ENCODE measurements at places on chromosomes 2 and 18.

- no peak for DNase-seq
Measured at GRCh38 chr2:101330253-101330933, 21.9 kb upstream of the RNF149 start.

GRCh38 chr2:25373269-25373981 lies 31.7 kb upstream of the DNMT3A start:
- no peak for DNase-seq

DNA sequence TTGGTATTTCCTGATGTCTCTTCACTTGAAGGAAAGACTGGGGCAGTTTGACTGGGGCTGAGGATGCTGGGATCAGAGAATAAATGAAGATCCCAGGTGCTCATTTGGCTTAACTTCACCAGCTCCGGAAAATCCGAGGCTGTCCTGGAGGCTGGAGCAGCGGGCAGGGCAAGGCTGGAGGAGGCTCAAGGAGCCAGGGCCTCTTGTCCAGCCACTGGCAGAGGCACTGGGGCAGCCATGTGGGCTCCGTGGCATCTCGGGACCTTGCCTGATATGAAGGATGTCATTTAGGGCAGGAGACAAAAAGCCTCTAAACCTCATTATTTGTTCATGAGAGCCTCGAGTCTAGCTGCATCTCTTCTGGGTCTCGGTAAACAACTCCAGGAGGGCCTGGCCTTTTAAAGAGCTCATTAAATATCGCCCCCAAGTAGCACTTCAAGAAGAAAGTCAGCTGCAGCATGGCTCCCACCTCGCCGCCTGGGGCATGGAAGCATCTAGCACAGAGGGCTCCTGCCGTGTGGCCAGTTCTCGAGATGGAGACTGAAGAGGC lies 13.5 kb upstream of the GPR55 start:
- no peak for DNase-seq

GRCh38 chr2:210003359-210003758 lies 921 bp downstream of the RPE start:
- no peak for DNase-seq

DNA sequence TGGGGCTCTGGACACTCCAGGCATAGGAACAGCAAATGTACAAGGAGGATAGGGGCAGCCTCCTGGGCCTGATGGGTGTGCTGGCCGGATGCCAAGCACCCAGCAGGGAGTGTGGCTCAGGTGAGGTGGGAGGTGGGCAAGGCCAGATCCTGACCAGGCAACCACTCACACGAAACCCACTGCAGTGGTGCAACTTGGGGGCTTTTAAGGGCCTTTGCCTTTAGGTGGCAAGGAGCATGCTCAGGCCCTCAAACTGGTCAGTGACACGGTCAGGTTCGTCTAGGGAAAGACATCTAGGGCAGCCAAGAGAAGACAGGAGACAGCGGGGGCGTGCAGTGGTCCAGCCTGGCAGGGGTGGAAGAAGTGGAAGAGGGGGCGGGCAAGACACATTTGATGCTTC lies 18.4 kb upstream of the TEX51 start:
- DNase-seq: no peak

DNA sequence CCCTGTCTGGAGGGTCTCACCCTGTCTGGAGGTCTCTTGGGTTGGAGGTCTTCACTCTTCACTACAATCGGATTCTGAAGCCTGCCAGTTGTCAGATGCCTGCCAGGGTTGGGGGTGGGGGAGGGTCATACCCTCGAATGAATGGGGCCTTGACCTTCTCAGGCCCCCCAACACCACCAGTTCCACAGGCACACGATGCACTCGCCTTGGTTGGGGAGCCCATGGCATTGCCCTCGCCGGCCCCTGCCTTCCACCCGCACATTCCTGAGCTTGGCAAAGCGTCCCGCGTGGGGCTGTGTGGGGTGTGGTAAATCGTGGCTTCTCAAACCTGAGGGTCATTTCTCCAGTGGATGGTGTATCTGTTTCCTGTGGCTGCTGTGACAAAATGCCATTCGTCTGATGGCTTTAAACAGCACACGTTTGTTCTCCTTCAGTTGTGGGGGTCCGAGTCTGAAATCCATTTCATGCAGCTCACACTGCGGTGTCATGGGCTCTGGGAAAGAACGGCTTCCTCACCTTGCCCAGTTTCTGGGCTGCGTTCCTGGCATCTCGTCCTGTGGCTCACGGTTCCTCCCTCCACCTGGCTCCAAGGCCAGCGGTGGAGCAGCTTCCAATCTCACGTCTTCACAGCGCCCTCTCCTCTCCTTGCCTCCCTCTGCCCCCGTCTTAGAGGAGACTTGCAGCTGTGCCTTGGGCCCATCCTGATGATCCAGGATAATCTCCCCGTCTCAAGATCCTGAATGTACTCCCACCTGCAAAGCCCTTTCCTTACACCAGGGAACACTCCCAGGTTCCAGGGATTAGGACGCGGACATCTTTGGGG lies 38.0 kb upstream of the HPCAL1 start:
- DNase-seq: no peak

DNA sequence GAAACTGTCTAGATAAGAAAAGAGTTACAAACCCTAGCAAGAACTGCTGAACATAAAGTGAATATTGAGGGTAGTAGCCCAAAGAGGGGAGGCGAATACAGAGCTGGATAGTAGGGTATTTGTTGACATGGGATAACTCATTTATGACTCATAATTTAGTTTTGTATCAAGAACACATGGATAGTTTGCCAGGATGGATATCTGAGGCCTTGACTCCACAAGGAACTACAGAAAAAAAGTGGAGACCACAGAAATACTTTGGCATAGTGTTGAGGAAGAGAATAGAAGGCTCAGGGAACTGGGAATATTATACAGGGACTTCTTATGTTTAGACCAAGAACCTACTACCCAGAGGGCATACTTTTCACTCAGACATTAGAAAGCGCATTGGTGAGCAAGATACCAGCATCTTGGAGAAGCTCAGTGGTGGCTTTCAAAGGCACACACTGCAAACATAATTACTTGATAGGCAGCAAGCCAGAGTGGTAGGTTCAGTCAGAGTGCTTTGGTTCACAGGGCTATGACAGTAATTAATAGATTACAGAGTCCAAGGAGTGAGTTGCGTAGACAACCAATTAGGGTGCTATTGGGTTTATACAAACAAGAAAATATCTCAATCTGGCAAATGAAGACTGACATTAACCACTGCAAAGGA lies 51.9 kb upstream of the ZBTB7C start:
- DNase-seq: no peak

- no peak for DNase-seq
Measured at GRCh38 chr18:24910221-24910620, 441.7 kb downstream of the ZNF521 start.

- DNase-seq: no peak
Measured at GRCh38 chr18:74468547-74469061, 11.5 kb upstream of the DIPK1C start.

DNA sequence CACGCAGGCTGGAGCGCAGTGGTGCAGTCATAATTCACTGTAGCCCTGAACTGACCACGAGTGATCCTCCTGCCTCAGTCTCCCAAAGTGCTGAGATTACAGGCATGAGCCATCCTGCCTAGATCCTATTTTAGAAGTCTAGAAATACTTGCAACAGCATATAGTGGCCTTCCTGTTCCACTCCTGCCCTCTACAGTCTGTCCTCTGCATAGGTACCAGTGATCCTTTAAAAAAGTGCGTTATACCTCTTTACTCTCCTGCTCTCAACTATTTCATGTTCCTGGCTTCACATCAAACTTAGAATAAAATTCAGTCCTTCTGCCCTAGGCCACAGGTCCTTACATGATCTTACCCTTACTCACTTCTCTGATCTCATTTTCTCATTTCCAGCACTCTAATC lies 6.0 kb downstream of the COMMD1 start:
- no peak for DNase-seq

DNA sequence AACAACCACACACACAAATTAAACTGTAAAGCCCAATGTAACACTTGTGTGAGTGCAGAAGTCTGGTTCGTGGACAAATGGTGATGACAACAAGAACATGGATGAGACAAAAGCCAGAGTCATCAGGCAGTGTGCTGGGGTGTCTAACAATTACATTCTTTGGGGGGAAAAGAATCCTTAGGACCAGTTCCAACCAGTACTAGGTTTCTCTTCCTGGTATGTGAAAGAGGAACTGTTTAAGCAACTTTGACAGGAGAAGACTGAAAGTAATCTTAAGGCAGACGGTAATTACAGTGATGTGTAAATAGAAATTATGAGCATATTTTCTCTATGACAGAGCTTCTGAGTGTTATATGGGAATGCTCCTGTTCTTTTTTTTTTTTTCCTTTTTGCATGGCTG lies 133.4 kb downstream of the AFF3 start:
- DNase-seq: no peak

DNA sequence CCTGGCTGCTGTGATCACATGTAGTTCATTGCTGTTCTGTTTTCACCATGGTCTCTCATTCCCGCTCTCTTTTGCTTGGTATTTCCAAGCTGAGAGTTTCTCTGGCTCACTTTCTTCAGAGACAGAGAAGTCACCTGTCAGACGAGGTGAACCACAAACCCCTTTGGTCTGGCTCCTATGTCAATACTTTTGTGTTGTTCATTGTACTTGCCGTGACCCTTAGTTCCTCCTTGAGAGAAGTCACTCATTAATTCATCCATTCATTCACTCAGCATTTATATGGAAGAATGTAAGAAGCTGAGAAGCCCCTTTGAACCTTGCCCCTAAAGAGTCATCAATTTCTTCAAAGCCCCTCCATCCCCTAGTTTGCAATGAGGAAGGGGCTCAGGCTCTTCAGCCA lies 15.2 kb downstream of the MCFD2 start:
- DNase-seq: no peak

GRCh38 chr2:7288484-7288883 lies 371.3 kb downstream of the RNF144A start:
- no peak for DNase-seq

GRCh38 chr18:34098109-34098508 lies 126.6 kb downstream of the NOL4 start:
- no peak for DNase-seq

- DNase-seq: no peak
Measured at GRCh38 chr18:29644276-29644675, 1398.3 kb downstream of the DSC3 start.

GRCh38 chr18:48745293-48745692 lies 205.5 kb downstream of the SMAD7 start:
- DNase-seq: no peak

DNA sequence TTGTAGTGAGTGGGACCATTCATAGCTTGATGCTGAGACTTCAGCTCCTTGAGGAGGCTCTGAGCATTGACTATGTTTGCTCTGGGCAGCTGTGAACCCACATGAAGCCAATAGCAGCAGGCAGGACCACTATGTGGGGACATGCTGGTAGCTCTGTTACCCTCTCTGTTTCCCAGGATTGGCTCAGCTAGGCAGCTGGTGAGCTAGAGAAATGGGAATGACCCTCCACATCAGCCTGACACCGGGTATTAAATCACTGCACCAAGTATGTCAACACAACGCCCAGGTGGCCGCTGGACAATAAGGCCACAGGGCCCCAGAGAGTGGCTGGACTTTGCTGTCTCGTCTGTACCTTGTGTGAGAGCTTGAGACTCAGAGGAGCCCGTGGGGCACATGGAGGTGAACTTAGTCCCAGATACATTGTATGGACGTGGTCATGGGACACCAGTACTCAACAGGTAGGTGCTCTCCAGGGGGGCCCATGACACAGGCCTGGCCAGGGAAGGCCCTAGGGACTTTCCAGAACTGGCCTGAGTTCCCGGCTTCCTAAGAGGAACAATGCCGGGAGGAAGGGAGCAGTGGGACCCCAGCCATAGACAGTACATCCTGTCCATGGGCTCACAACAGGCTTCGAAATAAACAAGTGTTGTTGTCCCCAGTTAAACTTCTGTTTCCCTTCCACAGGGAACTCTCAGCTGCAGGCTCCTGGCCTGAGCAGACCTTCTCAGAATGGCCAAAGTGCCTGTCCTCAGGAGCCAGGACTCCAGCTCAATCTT lies 35.2 kb downstream of the HS1BP3 start:
- no peak for DNase-seq

GRCh38 chr18:74597662-74598349 lies at the start of gene ZNF407:
TSS of gene ZNF407 (plus strand) at chr18:74597870. CDS start at chr18:74631020, 33,150 bp downstream.
- DNase-seq: peak; percentile 74

GRCh38 chr2:38517284-38517683 lies 85.4 kb downstream of the HNRNPLL start:
- no peak for DNase-seq

GRCh38 chr2:240905176-240905781 lies 857 bp upstream of the CROCC2 start:
- DNase-seq: no peak

DNA sequence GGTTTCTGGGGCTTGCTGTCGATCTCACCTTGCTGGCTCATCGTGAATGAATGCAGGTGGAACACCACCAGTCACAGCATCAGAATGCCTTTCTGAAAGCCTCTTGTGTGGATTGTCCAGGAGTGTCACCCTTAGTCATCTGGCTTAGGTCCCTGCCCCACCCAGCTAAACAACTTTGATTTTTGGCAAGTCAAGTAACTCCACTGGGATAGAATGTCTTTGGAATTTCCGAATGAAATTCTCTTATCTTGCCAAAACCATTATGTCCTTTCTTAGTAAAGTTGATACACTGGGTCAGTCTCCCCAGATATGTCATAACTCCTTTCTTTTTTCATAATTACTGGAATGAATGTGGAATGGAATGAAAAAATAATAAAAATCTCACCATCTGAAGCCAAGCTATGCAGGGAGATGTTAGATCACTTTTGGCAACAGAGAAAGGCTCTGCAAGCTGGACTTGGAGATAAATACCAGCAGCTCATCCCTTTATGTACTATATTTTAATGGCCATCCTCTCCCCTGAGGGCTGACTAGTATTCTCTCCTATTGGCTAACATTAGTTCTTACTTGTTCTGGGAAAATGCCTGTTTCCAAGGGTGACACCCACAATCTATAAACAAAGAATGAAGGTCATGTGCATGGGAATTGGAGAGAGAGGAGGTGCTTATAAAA lies 35.4 kb downstream of the INSIG2 start:
- no peak for DNase-seq

DNA sequence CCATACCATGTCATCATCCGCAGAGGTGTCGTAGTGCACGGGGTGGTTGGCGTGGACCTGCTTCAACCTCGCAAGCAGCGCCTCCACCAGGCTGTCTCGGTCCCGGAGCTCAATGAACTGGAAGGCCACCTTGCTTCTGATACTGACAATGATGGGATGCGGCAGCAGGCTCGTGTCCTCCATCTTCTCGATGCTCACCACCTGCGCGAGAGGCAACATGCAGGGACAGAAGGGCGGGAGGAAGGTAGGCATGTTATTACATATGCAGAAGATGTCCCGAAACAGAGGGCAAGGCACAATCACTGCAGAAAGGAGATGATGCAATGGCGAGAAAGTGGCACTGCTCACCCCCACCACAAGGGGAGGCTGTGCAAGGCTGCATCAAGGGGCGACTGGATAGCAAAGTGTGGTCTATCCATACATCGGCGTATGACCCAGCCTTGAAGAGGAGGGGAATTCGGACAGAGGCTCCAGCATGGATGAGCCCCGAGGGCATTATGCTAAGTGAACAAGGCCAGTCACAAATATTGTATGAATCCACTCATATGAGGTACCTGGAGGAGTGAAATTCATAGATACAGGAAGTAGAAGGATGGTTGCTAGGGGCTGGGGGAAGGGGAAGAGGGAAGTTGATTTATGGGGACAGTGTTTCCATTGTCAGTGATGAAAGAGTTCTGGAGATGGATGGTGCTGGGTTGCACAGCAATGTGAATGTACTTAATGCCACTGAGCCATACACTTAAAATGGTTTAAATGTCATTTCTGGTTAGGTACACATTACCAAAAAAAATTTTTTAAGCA lies 36.6 kb downstream of the RPL31 start:
- DNase-seq: no peak

Measured in stimulated activated CD4-positive, alpha-beta T cell treated with anti-CD3 and anti-CD28 coated beads, TNF-alpha, amount 100 ng/mL, for 24 hours (primary cell).